NCI-H187 (cell line): ENCODE measurements at places on chromosomes 1 and 21.

GRCh38 chr1:59013276-59013927 lies 229.6 kb upstream of the JUN start:
- no peak for DNase-seq

GRCh38 chr1:192010406-192010805 lies 147.9 kb upstream of the RGS18 start:
- no peak for DNase-seq

DNA sequence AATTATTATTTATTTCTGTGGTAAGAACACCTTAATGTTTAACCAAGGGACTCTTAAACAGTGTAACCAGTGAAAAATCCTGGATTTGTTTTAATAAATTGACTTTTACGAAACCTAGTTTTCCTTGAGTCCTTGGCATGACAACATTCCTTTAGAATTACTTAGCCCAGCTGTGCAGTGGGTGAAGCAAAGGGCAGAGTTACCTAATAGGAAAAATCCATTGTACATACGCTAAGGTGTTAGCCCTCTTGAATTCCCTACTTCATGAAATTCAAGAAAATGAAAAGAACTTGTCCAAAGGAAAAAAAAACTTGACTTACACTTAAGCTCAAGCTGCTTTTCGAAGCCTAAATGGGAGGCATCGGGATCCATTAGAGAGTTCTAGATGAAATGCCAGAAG lies 852.0 kb upstream of the ADAMTS5 start:
- DNase-seq = no peak

- DNase-seq = no peak
Observed at GRCh38 chr1:60984062-60984799, 98.1 kb upstream of the NFIA start.
